Activated CD8-positive, alpha-beta memory T cell treated with anti-CD3 and anti-CD28 coated beads, Interleukin-2, amount 50 U/mL, for 48 hours (primary cell): ENCODE measurements at places on chromosomes 12 and 14.

DNA sequence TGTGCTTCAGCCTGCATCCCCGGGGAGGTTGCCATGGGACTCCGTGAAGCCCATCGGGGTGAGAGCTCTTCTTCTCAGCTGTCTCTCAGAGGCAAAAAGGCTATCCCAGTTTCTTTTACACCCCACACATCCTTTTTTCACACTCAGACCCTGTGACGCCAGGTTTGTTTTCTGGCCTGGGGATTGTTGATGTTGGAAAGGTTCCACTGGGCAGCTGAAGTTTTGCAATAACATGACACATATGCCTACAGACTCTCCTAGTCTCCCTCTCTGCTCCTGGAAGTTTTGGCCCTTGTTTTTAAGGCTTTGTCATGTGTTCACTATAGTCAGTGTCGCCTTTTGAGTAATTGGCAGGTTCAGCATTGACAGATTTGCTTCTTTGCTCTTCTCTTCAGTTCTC, 118.6 kb downstream of the SMOC1 start:
- no peak for DNase-seq

DNA sequence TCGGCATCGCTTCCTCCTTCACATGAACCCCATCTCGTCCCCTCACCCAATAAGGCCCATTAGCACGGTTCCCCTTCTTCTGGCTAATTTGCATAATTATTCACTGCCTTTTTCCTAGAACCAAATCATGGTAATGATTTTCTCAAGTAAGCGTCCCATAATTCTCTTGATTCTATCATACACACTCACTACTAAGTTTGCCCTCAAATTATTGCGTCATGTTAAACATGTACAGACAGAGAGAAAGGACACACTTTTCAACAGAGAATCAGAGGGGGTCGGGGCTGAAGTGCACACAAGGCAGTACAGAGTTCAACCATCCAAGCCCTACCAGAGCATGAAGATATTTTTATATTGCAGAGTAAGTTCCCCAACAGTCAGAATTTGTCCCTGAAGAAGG, 256.6 kb downstream of the FOXN3 start:
- no peak for DNase-seq

DNA sequence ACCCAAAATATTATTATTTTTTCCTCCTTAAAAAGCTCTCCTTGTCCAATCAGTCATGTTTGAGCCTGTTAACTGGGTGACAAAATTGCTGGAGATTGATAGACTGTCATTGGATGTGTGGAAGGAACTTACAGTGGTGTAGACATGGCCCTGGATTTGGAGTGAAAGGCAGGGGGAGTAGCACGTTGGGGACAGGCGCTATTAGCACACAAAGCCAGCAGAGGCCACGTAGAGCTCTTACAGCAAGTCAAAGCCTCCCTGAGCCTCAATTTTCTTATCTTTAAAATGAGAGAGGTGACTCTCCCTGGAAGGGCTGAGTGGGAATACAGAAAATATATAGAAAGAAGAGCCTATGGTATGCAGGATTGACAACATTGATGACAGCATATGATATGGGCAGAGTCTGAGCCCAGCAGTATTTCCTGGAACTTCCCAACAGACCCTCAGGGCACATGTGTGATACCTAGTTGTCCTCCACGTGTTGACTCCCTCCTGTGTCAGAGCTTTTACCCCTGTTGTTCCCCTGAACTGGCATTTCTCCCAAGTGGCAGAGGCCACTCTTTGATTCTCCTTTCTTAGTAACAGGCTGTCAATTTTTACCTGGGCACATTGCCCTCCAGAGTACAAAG, 504.9 kb downstream of the VRK1 start:
- no peak for DNase-seq

- no peak for DNase-seq
Observed at GRCh38 chr12:27355979-27356378, 23.3 kb downstream of the BMAL2 start.

- no peak for DNase-seq
Observed at GRCh38 chr14:67453575-67454300, 34.8 kb downstream of the TMEM229B start.

DNA sequence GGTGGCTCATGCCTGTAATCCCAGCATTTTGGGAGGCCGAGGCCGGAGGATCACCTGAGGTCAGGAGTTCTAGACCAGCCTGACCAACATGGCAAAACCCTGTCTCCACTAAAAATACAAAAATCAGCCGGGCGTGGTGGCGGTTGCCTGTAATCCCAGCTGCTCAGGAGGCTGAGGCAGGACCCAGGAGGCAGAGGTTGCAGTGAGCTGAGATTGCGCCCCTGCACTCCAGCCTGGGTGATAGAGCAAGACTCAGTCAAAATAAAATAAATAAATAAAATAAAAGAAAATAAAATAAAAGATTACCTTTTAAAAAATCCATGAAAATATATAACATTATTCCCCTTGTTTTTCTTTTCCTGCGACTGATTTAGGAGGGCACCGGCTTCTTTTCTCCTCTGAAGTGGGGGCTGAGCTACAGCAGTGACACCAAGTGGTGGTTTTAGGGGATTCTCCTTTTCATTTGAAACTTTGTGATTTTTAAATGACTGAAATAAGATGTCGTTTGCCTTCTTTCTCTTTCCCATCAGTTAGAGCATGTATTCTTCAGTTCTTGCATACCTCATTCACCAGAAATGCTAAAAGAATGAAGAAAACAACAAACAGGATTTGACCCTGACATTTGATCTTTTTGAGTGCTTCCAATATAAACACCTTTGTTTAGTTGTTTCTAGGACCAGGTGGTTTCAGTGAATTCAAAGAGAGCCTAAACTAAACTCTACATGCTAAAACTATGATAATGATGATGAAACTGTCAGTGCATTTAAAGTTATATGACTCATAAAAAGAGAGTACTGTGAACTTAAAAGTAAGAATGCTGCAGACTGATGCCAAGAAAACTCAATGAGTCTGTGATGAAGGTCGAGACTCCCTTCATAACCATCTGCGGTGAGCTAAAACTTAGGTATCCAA, 22.6 kb upstream of the PKP2 start:
- no peak for DNase-seq

- no peak for DNase-seq
Observed at GRCh38 chr12:5085896-5086295, 42.2 kb downstream of the KCNA5 start.
